ENCODE measurements at places on chromosomes 2 and 18. TPM values are rescaled to one million over a fixed set of nuclear protein-coding genes. Genes with fewer than 3 reads are reported as not detected.

Gene ELP2
- 47.9 TPM for total RNA-seq

Gene MBP
- total RNA-seq: 9.5 TPM

Gene STRADB
- 61.0 TPM for total RNA-seq

Gene SP100
- total RNA-seq: 129 TPM

Gene DCC
- total RNA-seq: not detected

Gene SERPINB13
- not detected for total RNA-seq

Gene DNER
- total RNA-seq: 126 TPM

Gene DSEL
- 0.68 TPM for total RNA-seq

Gene FBXO11
- 25.6 TPM for total RNA-seq

Gene MRPL19
- total RNA-seq: 51.1 TPM

Gene ORMDL1
- total RNA-seq: 75.7 TPM

Gene LYPD6
- total RNA-seq: 16.1 TPM

Gene LAMA3
- 2.9 TPM for total RNA-seq

Gene SCYGR3
- not detected for total RNA-seq

Gene STK39
- total RNA-seq: 21.9 TPM

Gene ABCG8
- total RNA-seq: not detected

Gene LOXHD1
- not detected for total RNA-seq

Gene BOLL
- not detected for total RNA-seq

Gene WDR12
- total RNA-seq: 72.1 TPM

Gene SEMA4C
- total RNA-seq: 41.0 TPM

Gene ELOA2
- total RNA-seq: not detected

Gene CCDC141
- total RNA-seq: 0.88 TPM

Gene EIF5B
- 19.5 TPM for total RNA-seq

Gene SLC8A1
- total RNA-seq: 8.5 TPM
